Cortex of kidney (tissue), 1 donor: ENCODE measurements at places on chromosomes 16 and 17.

- DNase-seq, result no peak
Measured at GRCh38 chr17:78611607-78612006, 34.4 kb upstream of the DNAH17 start.

- no peak for DNase-seq
Measured at GRCh38 chr17:49959183-49959935, 9.6 kb upstream of the DLX4 start.

- no peak for DNase-seq
Measured at GRCh38 chr16:86595983-86596605, 17.7 kb downstream of the FOXL1 start.

DNA sequence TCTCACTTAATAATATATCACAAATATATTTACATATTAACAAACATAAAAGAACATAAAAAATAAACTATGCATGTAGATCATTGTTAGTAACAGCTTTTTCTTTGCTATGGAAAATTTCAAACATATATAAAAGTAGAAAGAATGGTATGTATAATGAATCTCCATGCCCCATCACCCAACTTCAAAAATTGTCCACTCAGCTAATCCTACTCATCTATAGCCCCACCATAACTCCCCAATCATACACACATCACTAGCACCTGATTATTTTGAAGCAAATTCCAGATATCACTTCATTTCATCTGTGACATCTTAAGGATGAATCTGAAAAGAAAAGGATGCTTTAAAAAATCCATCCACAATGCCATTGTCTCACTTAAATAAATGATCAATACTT lies 46.8 kb downstream of the SHISA6 start:
- DNase-seq, result no peak

GRCh38 chr17:38572669-38573365 lies 32.9 kb downstream of the SRCIN1 start:
- no peak for DNase-seq

- DNase-seq, result no peak
Measured at GRCh38 chr16:85616607-85617321, 3.6 kb downstream of the GSE1 start.
